Body of pancreas (tissue), 4 donors: ENCODE measurements at places on chromosomes 5 and 9. TPM values are rescaled to one million over a fixed set of nuclear protein-coding genes. Genes with fewer than 3 reads are reported as not detected.

- no peak for DNase-seq
Measured at GRCh38 chr9:134420281-134420845, 94.1 kb downstream of the RXRA start.

TIGD6 gene
- total RNA-seq: 3.0 TPM

- DNase-seq: no peak
Measured at GRCh38 chr9:78574354-78575045, 277.6 kb downstream of the PSAT1 start.

TEK gene
- 4.9 TPM for total RNA-seq

DNA sequence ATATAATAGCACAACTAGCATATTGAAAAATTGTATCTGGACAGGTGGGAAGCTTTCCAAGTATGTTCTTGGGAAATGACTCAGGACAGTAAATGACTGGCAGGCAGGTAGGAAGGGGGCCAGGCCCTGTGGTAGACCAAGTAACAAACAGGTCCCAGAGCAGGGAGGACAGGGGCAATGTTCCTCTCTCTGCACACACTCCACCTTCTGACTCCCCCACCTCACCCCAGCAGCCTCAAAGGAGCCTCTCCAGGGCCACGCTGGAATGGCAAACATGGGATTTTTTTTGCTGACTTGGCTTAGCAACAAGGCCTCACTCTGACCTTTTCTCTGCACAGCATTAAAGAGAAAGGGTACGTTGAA lies 31.1 kb upstream of the IQGAP2 start:
- DNase-seq: peak; percentile 59

DNA sequence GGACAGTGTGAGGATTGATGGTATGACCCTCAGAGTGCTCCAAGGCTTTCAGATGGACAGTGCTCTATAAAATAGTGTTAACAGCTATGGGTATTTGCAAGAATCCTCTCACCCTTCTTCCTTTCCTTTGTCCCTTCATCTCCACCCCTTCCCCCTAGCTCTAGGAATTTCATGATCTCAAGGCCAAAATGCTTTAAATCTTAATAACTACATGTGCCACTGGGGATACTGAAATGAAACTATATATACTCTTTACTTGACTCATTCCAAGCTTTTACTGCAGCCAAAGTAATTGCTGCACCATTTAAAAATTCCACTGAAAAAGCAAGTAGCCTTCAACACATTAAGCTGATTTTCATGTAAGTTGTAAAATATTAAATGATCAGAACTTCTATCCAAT lies 361.6 kb upstream of the SLC30A5 start:
- DNase-seq: no peak

ZNF883 gene
- total RNA-seq: not detected

IQGAP2 gene
- 49.5 TPM for total RNA-seq

ATG12 gene
- 47.5 TPM for total RNA-seq

PCDHGC4 gene
- total RNA-seq: 1.6 TPM

AMACR gene
- 7.3 TPM for total RNA-seq

TYRP1 gene
- total RNA-seq: not detected

GRCh38 chr9:114570742-114571141 lies 16.8 kb upstream of the ATP6V1G1 start:
- DNase-seq: no peak

GRCh38 chr5:33736510-33736909 lies 155.3 kb downstream of the ADAMTS12 start:
- no peak for DNase-seq

GRCh38 chr5:67636091-67636490 lies 439.5 kb upstream of the CD180 start:
- no peak for DNase-seq

DNA sequence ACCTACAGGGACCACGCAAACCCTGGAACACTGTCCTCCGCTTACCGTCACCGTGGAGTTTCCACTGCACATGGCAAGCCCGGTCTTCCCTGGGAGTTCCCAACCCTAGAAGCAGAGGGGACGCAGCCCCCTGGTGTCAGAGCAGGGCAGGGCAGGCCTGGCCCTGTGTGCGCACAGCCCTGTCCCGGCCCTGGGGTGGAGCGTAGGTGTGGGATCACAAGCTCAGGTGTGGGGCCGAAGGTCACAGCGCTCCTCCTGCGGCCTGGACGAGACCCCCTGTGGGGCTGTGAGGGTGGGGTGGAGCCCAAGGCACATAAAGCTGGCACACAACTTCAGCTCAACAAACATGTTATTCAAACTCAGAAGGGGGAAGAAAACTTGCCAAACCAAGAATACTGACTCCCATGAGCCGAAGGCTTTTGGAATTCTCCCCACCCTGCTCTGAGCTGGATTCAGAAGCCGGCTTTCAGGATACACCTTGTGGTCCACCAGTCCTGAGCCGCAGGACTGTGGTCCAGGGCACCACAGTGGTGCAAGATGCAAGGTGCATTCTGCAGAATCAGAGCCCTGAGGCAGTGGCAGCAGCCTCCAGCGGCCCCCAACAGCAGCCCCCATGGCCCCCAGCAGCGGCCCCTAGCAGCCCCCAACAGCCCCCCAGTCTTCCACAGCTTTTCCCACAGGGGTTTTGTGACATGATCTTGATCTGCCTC lies 11.8 kb upstream of the EXOC3 start:
- DNase-seq: no peak

GFPT2 gene
- total RNA-seq: 3.9 TPM

RASEF gene
- total RNA-seq: 59.7 TPM
